GM20000 (cell line): ENCODE measurements at places on chromosomes 7 and 10.

DNA sequence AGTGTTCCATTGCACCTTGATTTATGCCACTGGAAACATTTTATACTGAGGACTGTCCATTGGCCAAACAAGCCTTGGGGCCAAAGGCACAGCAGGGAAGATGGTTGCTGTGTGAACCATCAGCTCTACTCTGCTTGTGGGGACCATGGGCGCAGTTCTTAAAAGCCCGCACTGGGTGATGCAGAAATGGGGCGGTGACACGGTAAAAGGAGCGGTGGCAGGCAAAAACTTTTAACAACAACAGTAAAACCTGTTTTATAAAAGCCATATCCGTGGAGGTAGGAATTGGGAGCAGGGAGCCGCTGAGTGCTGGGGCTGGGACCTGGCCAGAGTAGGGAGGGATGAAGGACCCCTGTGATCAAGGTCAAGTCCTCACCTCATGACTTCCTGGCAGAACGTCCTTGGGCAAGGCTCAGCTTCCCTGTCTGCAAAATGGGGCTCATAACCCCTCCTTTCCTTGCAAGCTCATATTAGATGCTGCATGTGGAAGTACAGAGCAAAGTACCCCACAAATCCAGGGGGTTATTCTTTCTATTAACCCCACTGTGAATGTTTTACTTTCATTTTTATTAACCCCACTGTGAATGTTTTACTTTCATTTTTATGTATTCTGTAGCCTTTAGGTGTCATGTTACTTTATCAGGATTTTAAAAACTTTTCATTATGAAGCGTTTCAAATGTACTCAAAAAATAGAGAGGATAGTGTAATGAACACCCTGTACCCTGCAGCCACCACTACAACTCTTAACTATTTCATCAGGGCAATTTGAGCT lies 78.3 kb downstream of the GRK5 start:
- peak; percentile 53 for DNase-seq

DNA sequence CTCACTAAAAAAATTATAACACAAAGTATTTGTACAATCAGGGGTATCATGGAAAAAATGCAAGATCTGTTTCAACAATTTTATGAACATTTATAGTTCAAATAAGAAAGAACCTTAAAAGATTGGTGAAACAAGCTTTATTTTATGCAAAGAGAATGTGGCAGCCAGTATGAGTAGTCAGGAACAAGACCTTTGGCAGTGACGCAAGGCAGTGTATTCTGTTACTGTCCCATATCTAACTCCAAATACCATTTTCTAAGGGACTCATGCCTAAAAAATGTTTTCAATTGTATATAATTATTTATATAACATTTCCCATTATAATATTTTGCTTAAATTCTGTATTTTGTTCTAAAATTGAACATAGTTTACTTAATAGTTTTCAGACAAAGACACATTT lies 19.1 kb upstream of the FAM53B start:
- DNase-seq = no peak

GRCh38 chr7:98840722-98841121 lies 29.1 kb downstream of the TMEM130 start:
- DNase-seq = no peak

- no peak for DNase-seq
Observed at GRCh38 chr10:17961551-17962422, 10.1 kb downstream of the SLC39A12 start.

DNA sequence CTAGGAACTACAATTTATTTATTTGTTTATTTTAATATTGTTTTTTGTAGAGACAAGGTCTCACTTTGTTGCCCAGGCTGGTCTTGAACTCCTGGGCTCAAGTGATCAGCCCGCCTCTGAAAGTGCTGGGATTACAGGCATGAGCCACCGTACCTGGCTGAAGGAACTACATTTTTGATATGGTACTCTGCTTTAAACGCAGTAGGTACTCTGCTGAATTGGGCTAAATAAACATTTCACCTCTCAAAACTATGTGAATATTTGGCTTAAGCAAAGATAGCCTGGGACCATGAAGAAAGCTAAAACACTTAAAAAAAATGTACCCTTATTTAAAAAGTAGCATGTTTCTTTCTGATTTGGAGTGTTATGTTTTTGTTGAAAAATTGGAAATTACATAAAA lies 138.2 kb downstream of the ADK start:
- no peak for DNase-seq

DNA sequence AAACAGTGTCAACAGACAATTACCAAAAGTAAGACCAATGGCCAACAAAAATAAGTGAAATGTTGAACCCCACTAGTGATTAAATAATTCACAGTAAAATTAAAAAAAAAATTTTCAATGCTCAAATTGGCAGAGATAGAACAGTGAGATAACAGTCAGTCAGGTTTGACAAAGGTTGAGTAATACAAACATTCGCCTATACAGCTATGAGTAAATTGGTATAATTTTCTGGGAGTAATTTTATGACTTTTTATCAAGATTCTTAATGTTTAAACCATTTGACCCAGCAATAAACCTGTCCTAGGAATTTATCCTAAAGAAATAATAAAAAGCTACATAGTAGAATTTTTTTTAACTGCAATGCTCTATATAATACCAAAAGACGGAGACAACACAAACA lies 64.9 kb upstream of the SHH start:
- DNase-seq = no peak

DNA sequence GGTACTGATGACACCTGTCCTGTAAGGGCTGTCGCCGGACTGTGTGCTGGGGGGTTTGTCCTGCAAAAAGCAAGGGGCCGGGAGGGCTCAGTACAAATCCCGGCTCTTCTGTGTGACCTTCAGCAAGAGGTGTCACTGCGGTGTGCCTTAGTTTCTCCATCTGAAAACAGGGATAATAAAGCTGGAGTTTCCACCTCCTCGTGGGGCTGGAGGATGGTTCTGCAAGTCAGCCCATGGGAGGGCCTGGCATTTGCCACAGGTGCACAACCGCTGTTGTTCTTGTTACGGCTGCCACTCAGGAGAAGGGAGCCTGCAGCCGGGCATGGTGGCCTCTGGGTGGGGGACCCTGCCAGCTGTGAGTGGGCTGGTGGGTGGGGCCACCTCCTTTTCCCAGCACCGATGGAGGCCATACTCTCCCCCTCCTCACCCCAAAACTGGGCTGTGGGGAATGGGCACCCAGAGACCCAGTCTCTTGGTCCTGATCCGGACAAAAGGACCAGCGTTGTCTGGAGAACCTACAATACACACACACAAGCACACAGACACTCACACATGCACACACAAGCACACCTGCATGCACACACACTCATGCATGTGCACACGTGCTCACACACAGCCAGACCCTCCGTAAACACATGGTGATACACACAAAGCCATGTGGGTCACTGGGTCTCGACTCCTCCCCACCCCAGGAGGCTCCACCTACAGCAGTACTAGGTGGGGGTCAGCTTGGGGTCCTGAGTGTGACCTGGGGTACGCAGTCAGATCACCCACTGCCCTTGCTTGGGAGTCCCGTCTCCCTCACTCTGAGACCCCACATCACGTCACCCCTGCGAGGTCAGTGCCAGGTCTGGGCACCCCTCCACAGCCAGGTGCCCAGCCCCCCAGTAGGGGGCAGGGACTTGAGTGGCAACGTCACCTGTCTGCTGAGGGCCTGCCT lies 34.1 kb downstream of the ELFN1 start:
- DNase-seq = no peak

- no peak for DNase-seq
Observed at GRCh38 chr7:96942112-96942511, 63.2 kb upstream of the DLX6 start.

GRCh38 chr10:34206078-34206934 lies 608.8 kb downstream of the PARD3 start:
- no peak for DNase-seq

- no peak for DNase-seq
Observed at GRCh38 chr7:45988405-45989057, 67.5 kb upstream of the IGFBP3 start.

- no peak for DNase-seq
Observed at GRCh38 chr7:2573761-2574160, 15.0 kb downstream of the IQCE start.

DNA sequence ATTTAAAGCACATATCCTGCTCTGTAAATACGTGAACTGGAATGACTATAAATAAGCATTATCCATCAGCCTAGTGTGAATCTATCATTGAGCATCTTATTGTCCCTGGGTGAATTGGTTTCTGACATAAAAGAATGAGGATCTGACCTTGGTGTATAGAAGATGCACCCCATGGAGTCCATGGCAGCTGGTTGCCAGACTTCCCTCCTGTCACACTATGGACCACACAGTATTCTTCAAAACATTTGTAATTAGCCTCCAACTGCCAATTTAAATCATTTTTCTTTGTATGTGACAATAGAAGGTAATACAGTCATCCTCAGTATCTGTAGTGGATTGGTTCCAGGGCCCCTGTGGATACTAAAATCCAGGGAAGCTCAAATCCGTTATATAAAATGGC lies 238.1 kb upstream of the ZWINT start:
- no peak for DNase-seq

DNA sequence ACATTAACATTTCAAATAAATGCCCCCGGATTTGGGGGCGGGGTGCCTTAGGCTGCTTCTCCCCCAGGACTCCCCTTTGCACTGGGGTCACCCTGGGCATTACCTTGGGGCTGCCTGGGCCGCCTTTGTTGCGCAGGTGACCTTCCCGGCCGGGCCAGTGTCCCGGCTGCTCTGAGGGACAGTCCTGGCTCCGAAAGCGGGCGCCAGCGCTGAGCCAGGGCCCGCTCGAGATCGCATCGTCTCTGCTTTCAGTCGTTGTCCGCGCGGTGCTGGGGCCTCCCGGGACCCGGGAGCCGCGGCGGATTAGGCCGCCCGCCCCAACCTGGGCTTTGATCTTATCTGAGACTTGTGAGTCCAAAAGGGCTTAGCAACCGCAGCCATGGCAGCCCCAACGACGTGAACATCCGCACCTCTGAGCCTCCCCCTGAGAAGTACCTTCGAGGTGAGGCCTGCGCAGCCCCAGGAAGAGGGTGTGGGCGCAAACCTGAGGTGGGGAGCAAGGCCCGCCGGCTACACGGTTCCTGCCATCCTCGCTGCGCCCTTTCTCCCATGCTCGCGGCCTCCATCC lies 14.8 kb upstream of the WAPL start:
- peak; percentile 62 for DNase-seq

- no peak for DNase-seq
Observed at GRCh38 chr10:33306126-33306525, 28.3 kb downstream of the NRP1 start.

DNA sequence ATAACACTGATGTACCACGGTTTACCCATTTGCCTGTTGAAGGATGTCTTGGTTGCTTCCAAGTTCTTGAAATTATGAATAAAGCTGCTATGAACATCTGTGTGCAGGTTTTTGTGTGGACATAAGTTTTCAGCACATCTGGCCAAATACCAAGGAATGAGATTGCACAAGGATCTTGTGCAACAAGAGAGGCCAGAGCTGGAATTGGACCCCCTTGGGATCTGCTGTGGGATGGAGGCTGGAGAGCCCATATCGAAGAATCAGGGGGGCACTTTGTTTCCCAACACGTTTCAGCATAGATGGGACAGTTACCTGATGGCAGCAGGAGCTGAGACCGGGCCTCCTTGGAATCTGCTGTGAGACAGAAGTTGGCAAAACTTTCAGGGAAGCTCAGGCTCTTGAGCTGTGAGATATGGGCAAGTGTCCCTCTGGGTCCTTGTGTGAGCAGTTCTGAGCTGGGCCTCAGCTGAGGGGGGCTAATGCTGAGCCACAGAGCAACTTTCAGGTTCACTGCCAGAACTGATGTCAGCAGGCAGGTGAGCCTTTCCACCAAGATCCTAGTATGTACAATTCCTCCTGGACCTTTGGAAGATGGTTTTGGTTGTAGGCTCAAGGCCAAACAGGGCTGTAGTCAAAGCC lies 115.2 kb upstream of the RAB18 start:
- no peak for DNase-seq

GRCh38 chr7:131241386-131241785 lies 86.3 kb upstream of the MKLN1 start:
- DNase-seq = no peak

DNA sequence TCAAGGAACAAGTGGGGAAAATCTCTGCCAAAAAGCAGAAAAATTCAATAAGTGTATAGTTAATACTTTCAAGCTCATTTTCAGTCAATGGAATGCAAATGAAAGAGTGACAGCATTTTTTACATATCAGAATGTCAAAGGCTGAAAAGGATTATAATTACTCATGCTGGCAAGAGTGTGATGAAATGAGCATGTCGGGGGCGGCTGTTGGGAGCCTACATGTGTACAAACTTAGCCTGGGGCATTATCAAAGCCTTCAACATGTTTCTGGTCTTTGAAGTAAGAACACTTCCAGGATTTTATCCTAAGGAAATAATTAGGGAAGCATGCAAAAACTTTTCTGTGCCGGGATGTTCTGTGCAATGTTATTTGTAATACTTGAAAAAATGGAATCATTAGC lies 221.7 kb upstream of the LYZL1 start:
- no peak for DNase-seq

GRCh38 chr10:7561216-7561893 lies 105.4 kb downstream of the ITIH5 start:
- no peak for DNase-seq

- DNase-seq = no peak
Observed at GRCh38 chr10:70622981-70623844, 20.7 kb upstream of the PRF1 start.

DNA sequence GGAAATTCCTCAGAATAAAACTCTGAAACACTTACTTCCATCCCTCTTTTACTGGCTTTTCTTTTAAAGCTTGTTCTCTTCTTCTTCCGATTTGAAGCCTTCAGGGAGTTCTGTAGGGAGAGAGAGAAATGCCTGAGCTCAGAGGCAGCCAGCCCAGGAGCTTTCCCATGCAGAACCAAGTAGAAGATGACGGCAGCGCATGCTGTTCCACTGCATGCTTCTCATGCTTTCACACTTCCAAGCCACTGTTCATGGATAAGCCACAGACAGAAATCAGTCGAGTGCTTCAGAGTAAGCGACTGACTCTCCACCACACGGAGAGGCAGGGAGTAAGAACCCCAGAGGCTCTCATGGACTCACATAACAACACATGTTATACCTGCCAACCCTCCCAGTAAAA lies 237.3 kb downstream of the DGKI start:
- no peak for DNase-seq

DNA sequence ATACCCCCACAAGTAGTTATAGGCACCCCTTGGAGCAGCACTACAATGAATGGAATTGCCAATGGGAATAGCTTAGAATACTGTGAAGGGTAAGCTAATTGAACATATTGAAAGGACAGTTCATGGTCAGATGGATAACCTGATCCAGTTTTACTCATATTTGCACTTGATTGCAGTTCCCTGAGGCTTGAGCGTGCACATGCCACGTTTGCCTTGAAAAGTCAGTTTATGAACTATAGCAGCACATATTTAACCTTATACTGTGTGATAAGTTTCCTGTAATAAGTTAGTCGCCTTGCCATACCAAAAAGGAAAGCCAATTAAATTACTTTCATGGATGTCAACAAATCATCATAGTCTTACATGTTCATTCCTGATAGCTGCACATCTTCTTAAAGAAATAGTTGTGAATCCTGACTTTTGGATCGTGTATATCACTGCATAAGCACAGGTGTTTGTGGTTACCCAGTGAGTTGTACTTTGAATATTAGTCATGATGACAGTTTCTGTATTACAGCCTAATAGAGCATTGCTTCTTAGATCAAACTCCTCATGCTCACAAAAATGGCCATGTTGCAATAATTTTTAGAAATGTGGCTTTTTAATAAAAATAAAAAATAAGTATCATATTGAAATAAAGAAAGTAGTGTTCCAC lies 21.6 kb downstream of the DNTT start:
- peak; percentile 67 for DNase-seq
